Kidney (tissue), 22 donors: ENCODE measurements at places on chromosomes 13 and 19. TPM values are rescaled to one million over a fixed set of nuclear protein-coding genes. Genes with fewer than 3 reads are reported as not detected.

KIR2DL1 gene
- 0.25 TPM for total RNA-seq

- no peak for DNase-seq
These were observed 31.4 kb downstream of the FLT1 start for GRCh38 chr13:28463481-28463880.

- DNase-seq: no peak
These were observed 722 bp upstream of the CRTC1 start for GRCh38 chr19:18682807-18683108.

TEX26 gene
- not detected for total RNA-seq

C19orf85 gene
- total RNA-seq: not detected

ZNF20 gene
- 7.3 TPM for total RNA-seq

DNA sequence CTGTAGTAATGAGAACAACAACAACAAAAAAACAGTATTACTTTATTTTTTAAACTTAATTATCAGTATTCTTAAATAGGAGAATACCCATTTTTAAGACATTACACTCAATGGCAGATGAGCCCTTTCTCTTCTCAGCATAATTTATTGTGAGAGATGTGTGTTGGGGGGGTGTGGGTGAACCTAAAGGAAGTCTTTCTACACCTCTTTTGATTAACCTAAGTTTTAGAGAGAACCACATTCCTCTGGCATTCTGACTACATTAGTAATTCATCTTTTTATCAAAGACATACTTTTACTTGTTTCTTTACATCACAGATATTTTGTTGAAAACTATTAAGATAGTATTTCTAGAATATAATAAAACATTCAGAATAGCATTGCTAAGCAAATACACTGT, 890.9 kb downstream of the PCDH9 start:
- DNase-seq: no peak

ZNF320 gene
- total RNA-seq: 25.8 TPM

DNA sequence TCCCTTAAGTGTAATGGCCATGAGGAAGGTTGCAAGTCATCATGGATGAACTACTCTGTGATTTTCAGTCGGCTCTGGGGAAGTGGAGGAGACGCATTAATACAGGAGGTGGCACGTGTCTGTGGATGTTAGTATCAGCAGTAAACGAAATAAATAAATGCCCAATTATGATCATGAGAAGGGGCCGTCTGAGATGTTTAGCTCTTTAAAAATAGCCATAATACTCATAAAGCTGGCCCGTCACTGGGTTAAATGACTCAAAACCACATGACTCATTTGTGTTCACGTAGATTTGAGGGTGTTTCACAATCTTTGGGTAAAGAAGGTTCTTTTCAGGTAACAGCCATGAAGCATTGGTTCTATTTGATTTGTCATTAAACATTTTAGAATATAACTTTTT, 620.6 kb downstream of the GPC6 start:
- DNase-seq: no peak

- DNase-seq: peak; percentile 45
These were observed 3.2 kb upstream of the PRKCG start for GRCh38 chr19:53878776-53879139.

- no peak for DNase-seq
These were observed 48.2 kb upstream of the GPR183 start for GRCh38 chr13:99355267-99356011.

DNA sequence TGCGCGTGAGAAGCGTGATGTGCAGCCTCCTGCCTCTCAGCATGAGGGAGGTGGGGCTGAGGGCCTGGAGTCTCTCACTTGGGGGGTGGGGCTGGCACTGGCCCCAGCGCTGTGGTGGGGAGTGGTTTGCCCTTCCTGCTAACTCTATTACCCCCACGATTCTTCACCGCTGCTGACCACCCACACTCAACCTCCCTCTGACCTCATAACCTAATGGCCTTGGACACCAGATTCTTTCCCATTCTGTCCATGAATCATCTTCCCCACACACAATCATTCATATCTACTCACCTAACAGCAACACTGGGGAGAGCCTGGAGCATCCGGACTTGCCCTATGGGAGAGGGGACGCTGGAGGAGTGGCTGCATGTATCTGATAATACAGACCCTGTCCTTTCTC, 8.7 kb downstream of the CD177 start:
- no peak for DNase-seq

- DNase-seq: no peak
These were observed 1.4 kb downstream of the TMPRSS9 start for GRCh38 chr19:2361246-2362045.

DNAJC15 gene
- 18.8 TPM for total RNA-seq

CYP4F3 gene
- 2.2 TPM for total RNA-seq

GRCh38 chr13:95185311-95185710, 115.9 kb downstream of the ABCC4 start:
- DNase-seq: no peak

- no peak for DNase-seq
These were observed 35.2 kb upstream of the WDFY2 start for GRCh38 chr13:51549050-51549449.

GRCh38 chr13:111491021-111491420, 170.6 kb downstream of the TEX29 start:
- DNase-seq: no peak
